ENCODE measurements at places on chromosomes 11 and 22.
A peak's percentile ranks its signal among the peaks of the same experiment; 100 is the strongest.

DNA sequence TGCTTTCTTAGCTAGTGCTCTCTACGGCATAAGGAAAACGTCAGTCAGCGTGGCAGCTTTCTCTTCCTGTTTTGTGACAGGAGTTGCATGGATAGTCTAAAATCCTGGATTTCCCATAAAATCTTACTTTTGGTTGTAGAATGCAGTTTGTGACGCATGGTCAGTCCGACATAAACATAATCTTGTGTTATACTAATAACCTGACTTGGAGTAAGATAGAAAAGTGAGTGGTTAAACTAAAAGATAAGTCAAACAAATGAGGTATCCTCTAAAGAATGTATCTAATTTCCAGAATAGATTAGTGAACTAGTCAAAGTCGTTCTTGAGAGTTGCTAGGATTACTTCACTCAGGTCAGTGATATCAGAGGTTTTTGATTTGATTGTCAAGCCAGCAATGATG lies 157.6 kb downstream of the PGR start:
- peak; percentile 21 for DNase-seq

DNA sequence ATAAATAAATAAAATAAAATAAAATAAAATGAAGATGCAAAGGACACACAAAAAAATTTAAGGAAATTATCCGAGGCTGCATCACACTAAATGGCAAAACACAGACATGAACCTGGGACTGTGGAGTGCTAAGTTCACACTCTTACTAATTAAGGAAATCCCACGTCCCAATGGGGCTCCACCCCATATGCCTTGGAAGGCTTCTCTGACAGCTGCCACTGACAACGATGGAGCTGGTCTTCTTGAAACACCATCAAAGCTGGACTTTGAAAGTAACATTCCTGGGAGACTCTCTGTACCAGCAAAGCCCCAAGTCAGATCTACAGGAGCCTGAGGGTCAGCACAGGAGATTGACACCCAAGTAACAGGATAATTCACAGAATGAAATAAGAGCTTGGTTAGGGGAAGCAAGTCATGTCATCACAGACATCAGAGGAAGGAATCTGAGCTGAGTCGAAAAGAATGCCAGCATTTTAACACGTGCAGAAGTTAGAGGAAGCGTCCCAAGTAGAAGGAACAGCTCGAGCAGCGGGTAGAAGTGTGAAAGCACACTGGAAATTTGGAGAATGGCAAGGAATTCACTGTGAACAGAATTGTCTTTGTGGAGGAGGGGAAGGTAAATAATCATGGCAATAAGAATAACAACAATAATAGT lies 13.8 kb downstream of the TPST2 start:
- DNase-seq, result no peak

- no peak for DNase-seq
Observed at GRCh38 chr11:107268977-107269376, 188.6 kb downstream of the CWF19L2 start.

- DNase-seq, result no peak
Observed at GRCh38 chr22:41570221-41570620, 9.4 kb downstream of the CSDC2 start.

GRCh38 chr22:31233001-31233400 lies 20.9 kb downstream of the LIMK2 start:
- DNase-seq, result no peak

GRCh38 chr11:109993786-109994185 lies 99.4 kb upstream of the ZC3H12C start:
- DNase-seq, result no peak

- DNase-seq, result no peak
Observed at GRCh38 chr11:133918608-133919260, 38.0 kb downstream of the IGSF9B start.

- no peak for DNase-seq
Observed at GRCh38 chr22:40441761-40442390, 71.5 kb downstream of the SGSM3 start.

- no peak for DNase-seq
Observed at GRCh38 chr11:57978686-57979531, 44.8 kb upstream of the OR9Q1 start.
